Spinal cord (tissue), 10 donors: ENCODE measurements at places on chromosomes 3 and 15. TPM values are rescaled to one million over a fixed set of nuclear protein-coding genes. Genes with fewer than 3 reads are reported as not detected.

The MST1R gene
- total RNA-seq = 0.79 TPM

The UQCC5 gene
- total RNA-seq = 2.8 TPM

The TUSC7 gene
- total RNA-seq = not detected

The GAP43 gene
- total RNA-seq = 190 TPM

The FGF7 gene
- 5.6 TPM for total RNA-seq

The CELSR3 gene
- total RNA-seq = 10.3 TPM

The RPL14 gene
- total RNA-seq = 615 TPM

The FBXO40 gene
- 0.10 TPM for total RNA-seq

- H3K27me3 ChIP-seq = no peaks in the 10 kb centered on the region
- no peaks in the 10 kb centered on the region for H3K4me1 ChIP-seq
- no peak overlapping the region for H3K27ac ChIP-seq
- no peak for DNase-seq
- no peaks in the 10 kb centered on the region for H3K36me3 ChIP-seq
- H3K4me3 ChIP-seq = no peak overlapping the region
Measured at GRCh38 chr3:20256144-20256543, 70.1 kb upstream of the SGO1 start.

GRCh38 chr15:73273181-73274002 is 95.4 kb downstream of the HCN4 start:
- H3K36me3 ChIP-seq = peaks cover 3% of the 10 kb centered on the region
- no peak overlapping the region for H3K27ac ChIP-seq
- no peaks in the 10 kb centered on the region for H3K4me1 ChIP-seq

GRCh38 chr3:56003129-56003528 is 465.1 kb downstream of the ERC2 start:
- no peaks in the 10 kb centered on the region for H3K4me1 ChIP-seq
- no peaks in the 10 kb centered on the region for H3K27me3 ChIP-seq
- H3K36me3 ChIP-seq = no peaks in the 10 kb centered on the region
- H3K27ac ChIP-seq = no peak overlapping the region
- H3K4me3 ChIP-seq = no peak overlapping the region
- no peak for DNase-seq

- no peaks in the 10 kb centered on the region for H3K4me1 ChIP-seq
- DNase-seq = no peak
- H3K4me3 ChIP-seq = no peak overlapping the region
- H3K27me3 ChIP-seq = no peaks in the 10 kb centered on the region
- H3K27ac ChIP-seq = no peak overlapping the region
Measured at GRCh38 chr3:59326246-59327024, 276.6 kb upstream of the CFAP20DC start.

GRCh38 chr3:62602129-62602770 is 228.9 kb upstream of the FEZF2 start:
- H3K27ac ChIP-seq = no peak overlapping the region
- peaks cover 1% of the 10 kb centered on the region for H3K4me1 ChIP-seq
- no peaks in the 10 kb centered on the region for H3K36me3 ChIP-seq
- H3K4me3 ChIP-seq = no peak overlapping the region

GRCh38 chr3:162367429-162368260 is 871.0 kb downstream of the OTOL1 start:
- peak; percentile 62 for DNase-seq
- no peaks in the 10 kb centered on the region for H3K4me1 ChIP-seq
- no peak overlapping the region for H3K4me3 ChIP-seq
- H3K27me3 ChIP-seq = no peaks in the 10 kb centered on the region
- H3K27ac ChIP-seq = peak overlapping the region; percentile 22
- no peaks in the 10 kb centered on the region for H3K36me3 ChIP-seq

- H3K36me3 ChIP-seq = peaks cover 14% of the 10 kb centered on the region
- no peaks in the 10 kb centered on the region for H3K27me3 ChIP-seq
- no peak for DNase-seq
- no peak overlapping the region for H3K4me3 ChIP-seq
- peaks cover 83% of the 10 kb centered on the region for H3K4me1 ChIP-seq
Measured at GRCh38 chr15:78205856-78206255, 28.5 kb downstream of the ACSBG1 start.

GRCh38 chr3:43079536-43080332 is 26.1 kb downstream of the POMGNT2 start:
- no peaks in the 10 kb centered on the region for H3K27me3 ChIP-seq
- H3K27ac ChIP-seq = no peak overlapping the region
- peaks cover 31% of the 10 kb centered on the region for H3K36me3 ChIP-seq
- H3K4me3 ChIP-seq = no peak overlapping the region

DNA sequence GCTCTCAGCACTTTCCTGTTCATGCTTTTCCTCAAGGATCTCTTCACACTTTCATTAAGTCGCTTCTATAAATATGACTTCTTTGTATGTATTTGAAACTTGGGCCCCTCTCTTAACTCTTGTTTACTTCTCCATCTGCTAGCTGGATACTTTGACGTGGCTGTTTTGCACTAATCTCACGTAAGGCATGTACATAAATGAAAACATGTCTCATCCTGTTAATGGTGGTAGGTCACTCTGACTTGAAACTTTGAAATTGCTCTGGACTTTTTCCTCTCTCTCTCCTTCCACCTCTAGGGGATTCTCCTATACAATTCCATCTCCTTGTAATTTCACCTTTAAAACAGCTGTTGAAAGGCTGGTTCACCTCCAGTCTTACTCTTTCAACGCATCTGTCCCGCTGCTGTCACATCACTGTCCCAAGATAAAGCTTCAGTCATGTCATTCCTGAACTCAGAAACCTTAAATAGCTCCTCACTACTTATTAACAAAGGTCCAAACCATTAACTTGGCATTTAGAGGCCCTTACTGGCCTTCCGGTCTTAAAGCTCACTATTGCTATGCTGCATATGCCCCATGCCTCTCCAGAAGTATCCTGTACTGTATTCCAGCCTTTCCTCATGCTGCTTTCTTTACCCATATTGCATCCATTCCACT is 1.2 kb downstream of the BLOC1S6 start:
- H3K36me3 ChIP-seq = no peaks in the 10 kb centered on the region
- peak overlapping the region; percentile 99 for H3K4me3 ChIP-seq
- no peak for DNase-seq

DNA sequence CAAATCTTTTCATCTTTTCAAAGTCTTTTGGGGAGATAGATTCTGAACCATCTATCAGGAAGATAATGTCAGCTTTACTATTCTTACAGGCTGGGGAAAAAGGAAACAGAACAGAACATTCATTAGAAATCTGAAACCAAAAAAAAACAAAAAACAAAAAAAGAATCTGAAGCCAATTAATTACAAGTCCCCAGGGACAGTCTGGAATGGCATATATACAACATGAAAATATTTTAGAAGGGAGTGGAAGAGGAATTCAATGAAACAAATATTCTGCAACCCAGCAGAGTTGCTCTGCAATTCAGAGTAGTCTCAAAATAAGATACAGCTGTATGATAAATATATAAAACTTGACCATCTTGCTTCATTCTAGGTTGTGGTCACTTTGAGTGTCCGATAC is 41.7 kb upstream of the CAPN7 start:
- no peak for DNase-seq
- H3K4me3 ChIP-seq = no peak overlapping the region
- H3K27ac ChIP-seq = no peak overlapping the region
- H3K27me3 ChIP-seq = no peaks in the 10 kb centered on the region

DNA sequence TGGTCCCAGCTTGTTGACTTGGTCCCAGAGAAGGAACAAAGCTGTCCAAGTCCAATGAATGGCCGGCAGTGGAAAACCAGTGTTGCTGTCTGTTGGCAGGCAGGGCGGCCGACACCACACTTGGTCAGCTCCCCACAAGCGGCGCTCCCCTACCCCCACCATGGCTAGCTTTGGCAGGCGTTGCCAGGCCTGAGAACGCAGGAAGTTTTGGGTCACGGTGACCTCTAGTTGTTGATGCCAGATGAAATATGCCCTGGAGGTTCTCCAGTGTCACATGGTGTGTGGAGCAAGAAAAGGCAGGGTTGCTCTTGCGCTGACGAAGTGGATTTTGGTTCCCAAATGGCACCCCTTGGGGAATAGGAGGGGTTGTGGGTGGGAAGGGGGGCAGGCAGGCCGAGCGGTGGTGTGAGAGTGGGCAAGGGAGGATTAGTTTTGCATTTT is 72.7 kb upstream of the TPRG1 start:
- H3K4me1 ChIP-seq = no peaks in the 10 kb centered on the region
- H3K36me3 ChIP-seq = no peaks in the 10 kb centered on the region
- H3K27ac ChIP-seq = no peak overlapping the region
- H3K4me3 ChIP-seq = no peak overlapping the region
- H3K27me3 ChIP-seq = no peaks in the 10 kb centered on the region

GRCh38 chr15:41169781-41170180 is 53.7 kb upstream of the INO80 start:
- H3K4me3 ChIP-seq = no peak overlapping the region
- H3K27me3 ChIP-seq = no peaks in the 10 kb centered on the region
- H3K4me1 ChIP-seq = no peaks in the 10 kb centered on the region
- H3K27ac ChIP-seq = no peak overlapping the region
- H3K36me3 ChIP-seq = no peaks in the 10 kb centered on the region
- DNase-seq = no peak

GRCh38 chr3:182364723-182365650 is 428.3 kb upstream of the ATP11B start:
- DNase-seq = peak; percentile 92
- H3K4me1 ChIP-seq = peaks cover 8% of the 10 kb centered on the region
- no peaks in the 10 kb centered on the region for H3K36me3 ChIP-seq

DNA sequence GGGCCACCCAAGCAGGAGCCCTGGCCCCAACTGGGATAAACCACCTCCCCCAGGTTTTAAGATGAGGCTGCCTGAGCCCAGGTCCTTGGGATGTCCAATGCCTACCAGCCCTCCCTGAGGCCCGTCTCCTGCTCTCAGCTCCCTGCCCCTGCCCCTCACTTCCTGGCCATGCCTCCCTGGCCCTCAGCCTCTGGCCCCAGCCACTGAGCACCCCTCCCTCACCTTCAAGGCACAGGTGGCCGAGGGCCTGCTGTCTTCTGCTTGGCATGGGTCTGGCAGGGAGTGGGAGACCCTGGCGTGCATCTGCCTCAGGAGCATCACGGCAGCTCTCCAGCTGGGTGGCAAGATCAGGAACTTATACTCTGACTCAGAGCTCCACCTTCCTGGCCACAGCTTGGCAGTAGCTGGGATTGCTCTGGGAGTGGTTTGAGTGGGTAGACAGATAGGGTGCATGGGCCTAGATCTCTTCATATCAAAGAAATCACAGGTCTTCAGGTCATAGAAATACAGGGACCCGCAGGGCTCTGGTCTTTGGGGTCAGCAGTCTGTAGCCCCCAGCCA is at the start of gene PLA2G4E:
PLA2G4E (minus strand) TSS at position 330 of the 561 bp plus-strand sequence; CDS start at position 318, 12 bp downstream.
- H3K27me3 ChIP-seq = no peaks in the 10 kb centered on the region
- no peaks in the 10 kb centered on the region for H3K36me3 ChIP-seq
- H3K4me3 ChIP-seq = no peak within 1 kb of the TSS
- no peak for DNase-seq
- no peak within 1 kb of the TSS for H3K27ac ChIP-seq

DNA sequence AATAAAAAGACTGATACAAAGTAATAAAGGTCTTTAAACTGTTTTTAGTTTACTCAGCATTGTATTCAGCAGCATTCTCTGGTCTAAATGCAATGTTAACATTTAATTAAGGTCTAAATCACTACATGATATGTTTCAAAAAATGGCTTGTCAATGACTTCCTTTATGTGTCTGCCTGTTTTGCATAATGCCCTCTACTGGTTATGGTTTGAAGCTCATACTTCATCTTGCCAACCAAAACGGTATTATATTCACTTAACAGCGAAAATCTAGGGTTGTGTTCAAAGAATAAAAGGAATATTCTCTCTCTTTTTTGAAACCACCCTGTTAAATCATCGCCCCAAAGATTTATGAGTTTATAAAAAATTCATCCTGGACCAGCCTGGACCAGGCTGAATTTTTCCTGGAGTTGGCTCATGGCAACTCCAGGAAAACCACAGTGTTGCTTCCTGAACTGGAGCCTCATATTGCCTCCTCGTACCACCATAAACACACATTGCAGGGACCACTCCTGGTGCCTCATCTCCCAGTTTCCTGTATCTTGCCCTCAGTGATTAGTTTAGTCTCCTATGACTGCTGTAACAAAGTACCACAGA is 6.7 kb upstream of the NCEH1 start:
- H3K4me3 ChIP-seq = no peak overlapping the region
- no peak overlapping the region for H3K27ac ChIP-seq
- no peaks in the 10 kb centered on the region for H3K4me1 ChIP-seq
- no peaks in the 10 kb centered on the region for H3K36me3 ChIP-seq

- H3K4me3 ChIP-seq = no peak overlapping the region
- no peak for DNase-seq
- no peaks in the 10 kb centered on the region for H3K27me3 ChIP-seq
- no peaks in the 10 kb centered on the region for H3K36me3 ChIP-seq
- H3K27ac ChIP-seq = no peak overlapping the region
- no peaks in the 10 kb centered on the region for H3K4me1 ChIP-seq
Measured at GRCh38 chr15:100588638-100589242, 13.2 kb downstream of the LINS1 start.

DNA sequence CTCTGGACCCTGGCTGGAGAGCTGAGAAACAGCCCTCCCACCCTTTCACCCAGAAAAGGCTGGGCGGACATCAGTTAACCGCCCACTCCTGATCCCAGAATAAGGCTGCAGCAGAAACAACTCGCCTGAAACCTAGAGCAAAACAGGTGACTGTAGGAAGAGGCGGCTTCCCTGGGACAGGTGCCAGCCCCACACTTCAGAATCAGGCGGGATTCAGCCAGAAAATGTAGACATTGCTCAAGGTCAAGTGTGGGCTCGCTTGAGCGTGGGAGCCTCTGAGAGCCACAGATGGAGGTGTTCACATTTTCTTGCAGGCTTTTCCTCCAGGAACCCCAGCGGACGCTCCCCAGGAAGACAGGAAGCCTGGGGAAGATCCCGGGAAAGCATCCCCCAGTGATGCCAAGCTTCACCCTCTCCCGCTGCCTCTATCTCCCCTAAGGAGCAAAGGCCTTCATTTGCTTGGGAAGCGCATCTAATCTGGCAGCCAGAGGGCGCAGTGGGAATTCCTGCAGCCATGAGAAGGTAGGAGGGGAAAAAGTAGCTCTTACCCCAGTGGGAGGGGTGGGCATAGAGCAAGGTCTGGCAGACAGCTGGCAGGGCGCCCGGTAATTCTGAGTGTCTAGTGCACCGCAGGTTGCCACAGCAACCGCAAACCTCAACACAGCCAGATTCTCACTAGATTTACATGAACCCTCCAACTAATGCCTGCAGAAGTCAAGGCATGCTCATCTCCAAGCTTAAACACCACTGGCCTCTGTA is 77.7 kb downstream of the OCA2 start:
- no peak overlapping the region for H3K4me3 ChIP-seq
- peaks cover 40% of the 10 kb centered on the region for H3K4me1 ChIP-seq
- DNase-seq = peak; percentile 55
- no peaks in the 10 kb centered on the region for H3K27me3 ChIP-seq
